Activated gamma-delta T cell treated with Interleukin-2 at 50 U/mL for 16 hours (primary cell): ENCODE measurements at places on chromosomes 2 and 18.

- no peak for DNase-seq
Observed at GRCh38 chr2:237291138-237291792, 122.7 kb downstream of the COL6A3 start.

DNA sequence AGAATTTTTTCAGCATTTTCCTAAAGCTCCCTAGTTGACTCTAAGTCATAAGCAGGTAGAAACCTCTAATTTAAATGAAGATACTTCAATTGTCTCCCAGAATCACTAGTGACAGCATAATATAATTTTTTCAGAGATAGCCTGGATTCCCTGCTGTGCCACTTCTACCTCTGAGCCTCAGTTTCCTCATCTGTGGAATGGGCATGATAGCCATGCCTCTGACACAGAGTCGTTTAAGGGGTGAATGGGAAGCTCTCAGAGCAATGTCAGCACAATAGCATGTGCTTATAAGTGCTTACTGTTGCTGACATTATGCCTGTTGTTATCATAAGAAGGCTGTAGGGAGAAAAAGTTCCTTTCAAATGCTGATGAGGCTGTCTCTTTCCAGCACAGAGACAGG, 48.0 kb downstream of the SFXN5 start:
- DNase-seq: no peak

GRCh38 chr2:193377789-193378188, 1183.1 kb upstream of the TMEFF2 start:
- no peak for DNase-seq

- no peak for DNase-seq
Observed at GRCh38 chr2:21317131-21317530, 193.4 kb downstream of the TDRD15 start.

GRCh38 chr18:7038330-7038851, 79.2 kb downstream of the LAMA1 start:
- no peak for DNase-seq

- no peak for DNase-seq
Observed at GRCh38 chr2:229196448-229196847, 74.6 kb downstream of the PID1 start.

- DNase-seq: no peak
Observed at GRCh38 chr2:209368406-209368805, 55.4 kb upstream of the MAP2 start.
